ENCODE measurements at places on chromosomes 7 and 10. TPM values are rescaled to one million over a fixed set of nuclear protein-coding genes. Genes with fewer than 3 reads are reported as not detected.

GRCh38 chr7:20141666-20142065, 75.5 kb downstream of the MACC1 start:
- no peak for DNase-seq

DNA sequence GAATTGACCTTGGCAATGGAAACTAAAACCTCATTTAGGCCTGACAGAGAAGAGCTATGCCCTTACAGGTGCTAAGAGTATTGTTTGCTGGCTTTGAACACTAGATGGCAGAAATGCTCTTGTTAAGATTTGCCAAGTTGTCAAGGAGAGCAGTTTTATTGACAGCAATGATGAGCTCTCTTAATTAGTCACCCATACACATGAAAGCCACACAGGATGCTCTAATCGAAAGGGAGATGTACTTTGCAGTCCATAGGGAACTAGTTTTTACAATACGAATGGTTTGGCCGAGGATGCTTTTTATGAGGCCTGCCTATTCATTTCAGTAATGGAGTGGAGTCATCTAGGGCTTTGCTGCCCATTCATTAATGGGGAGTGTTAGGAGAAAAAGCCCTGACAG, 45.4 kb upstream of the MBL2 start:
- peak; percentile 13 for DNase-seq

GRCh38 chr7:128402356-128402755, 7.4 kb downstream of the IMPDH1 start:
- no peak for DNase-seq

DNA sequence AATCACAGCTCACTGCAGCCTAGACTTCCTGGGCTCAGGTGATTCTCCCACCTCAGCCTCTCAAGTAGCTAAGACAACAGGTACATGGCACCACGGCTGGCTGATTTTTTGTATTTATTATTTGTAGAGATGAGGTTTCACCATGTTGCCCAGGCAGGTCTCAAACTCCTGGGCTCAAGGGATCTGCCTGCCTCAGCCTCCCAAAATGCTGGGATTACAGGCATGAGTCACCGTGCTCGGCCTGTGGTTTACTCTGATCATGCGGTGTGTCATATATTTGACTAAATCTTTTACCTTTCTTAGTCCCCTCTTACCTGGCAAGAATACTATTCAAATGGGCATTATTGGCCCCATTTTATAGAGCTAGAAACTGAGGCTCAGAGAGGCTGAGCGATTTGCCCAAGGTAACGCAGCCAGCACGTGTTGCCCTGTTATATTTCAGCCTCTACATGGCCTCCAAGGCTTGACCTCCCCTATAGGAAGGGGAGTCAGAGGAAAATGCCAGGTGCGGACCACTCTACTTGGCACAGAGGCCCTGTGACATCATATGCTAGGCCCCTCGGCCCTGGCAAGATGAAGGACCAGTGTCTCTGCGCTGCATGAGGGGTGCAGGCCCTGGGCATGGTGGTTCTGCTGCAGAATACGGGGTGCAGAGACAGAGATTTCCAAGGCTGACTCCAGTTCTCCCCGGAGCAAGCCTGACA, 8.2 kb downstream of the ZCCHC24 start:
- DNase-seq: no peak

- DNase-seq: no peak
Observed at GRCh38 chr7:109003742-109004141, 434.1 kb downstream of the DNAJB9 start.

- no peak for DNase-seq
Observed at GRCh38 chr10:31731711-31732110, 196.9 kb downstream of the ARHGAP12 start.

DNA sequence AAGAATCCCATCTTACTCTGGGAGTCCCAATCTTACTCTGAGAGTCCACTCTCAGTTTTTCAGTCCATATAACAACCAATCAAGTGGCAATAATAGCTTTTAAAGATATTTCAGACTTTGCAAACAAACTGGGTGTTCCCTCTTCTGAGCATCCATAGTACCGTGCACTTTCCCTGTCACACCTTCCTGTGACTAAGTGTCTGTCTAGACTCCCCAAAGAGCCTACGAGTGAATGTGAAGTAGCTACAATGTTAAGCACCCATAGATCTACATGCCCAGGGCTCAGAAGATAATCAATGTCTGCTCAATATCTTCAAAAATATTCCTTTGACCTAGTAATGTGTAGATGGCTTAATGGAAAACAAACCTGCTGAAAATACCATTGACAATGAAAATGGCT, 95.6 kb upstream of the ASAH2 start:
- no peak for DNase-seq

DNA sequence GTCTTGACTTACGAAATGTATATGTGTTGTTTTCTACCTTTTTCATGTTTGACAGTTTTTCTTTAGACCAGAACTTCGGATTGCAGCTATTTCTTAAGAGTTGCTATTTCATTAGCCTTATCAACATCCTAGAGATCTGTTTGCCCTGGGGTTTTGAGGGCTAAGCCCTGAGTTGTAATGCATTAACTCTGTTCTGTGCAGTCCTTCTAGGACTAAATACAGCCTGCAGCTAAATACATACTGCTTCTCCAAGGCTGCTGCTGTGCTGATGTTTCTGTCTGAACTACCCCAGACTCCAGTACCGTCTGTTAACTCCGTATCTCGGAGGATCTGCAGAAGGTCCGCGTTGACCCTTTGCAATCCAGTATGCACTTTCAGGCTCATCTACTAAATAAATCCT, 26.5 kb downstream of the KIAA1217 start:
- no peak for DNase-seq

- no peak for DNase-seq
Observed at GRCh38 chr10:13321576-13321975, 21.7 kb upstream of the PHYH start.

GRCh38 chr10:28807760-28808613, 130.7 kb downstream of the BAMBI start:
- no peak for DNase-seq

GRCh38 chr7:78863281-78863680, 590.2 kb downstream of the MAGI2 start:
- no peak for DNase-seq

DNA sequence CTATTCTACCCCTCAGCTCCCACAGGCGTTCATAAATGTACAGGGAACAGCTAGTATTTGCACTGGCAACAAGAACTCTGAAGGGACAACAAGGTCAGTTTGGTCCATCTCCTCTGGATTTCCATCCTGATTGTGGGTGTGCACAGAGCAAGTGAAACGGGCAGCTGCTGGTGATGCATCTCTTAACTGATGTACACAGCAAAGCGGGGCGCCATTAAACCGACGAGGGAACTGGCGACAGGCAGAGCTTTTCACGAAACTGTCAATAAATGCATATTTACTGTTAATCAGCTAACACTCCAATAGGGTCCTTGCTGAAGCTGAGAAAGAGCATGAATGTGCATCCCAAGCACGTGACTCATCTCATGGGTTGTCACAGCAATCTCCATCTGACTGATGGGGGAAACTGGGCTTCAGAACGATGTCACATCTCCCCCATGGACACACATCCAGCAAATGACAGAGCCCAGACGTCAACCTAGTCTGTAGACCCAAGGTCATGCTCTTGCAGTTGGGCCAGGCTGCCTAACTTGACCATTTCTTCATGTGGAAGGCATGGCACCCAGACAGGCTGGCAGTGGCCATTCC, 54.2 kb downstream of the FAM53B start:
- DNase-seq: no peak

GRCh38 chr10:27490807-27491206, 13.3 kb upstream of the RAB18 start:
- no peak for DNase-seq

- no peak for DNase-seq
Observed at GRCh38 chr10:45151467-45152214, 150.9 kb downstream of the ZNF22 start.

GRCh38 chr10:4555920-4556319, 270.1 kb upstream of the AKR1E2 start:
- DNase-seq: no peak

GRCh38 chr10:58150290-58150689, 117.4 kb downstream of the IPMK start:
- DNase-seq: no peak

DNA sequence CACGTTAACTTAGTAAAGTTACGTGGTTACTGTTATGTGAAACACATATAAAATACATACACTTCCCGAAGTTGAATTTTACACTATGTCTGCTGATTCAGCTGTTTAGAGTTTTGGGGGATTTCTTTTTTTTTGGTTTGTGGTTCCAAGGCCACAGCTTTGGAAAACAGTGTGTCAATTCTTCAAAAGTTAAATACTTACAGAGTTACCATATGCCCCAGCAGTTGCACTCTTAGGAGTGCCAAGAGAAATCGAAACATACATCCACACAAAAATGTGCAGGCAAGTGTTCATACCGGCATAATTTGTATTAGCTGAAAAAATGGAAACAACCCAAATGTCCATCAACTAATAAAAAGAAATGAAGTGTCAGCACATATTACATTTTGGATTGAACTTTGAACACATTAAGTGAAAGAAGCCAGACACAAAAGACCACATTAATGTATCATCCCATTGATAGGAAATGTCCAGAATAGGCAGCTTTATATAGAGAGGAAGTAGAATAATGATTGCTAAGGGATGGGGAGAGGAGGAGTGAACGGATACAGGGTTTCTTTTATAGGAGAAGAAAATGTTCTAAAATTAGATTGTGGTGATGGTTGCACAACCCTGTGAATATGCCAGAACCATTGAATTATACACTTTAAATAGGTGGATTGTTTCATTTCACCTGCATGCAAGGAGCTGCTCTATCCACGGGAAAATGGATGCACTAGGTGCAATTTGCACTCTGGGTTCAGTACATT, 17.6 kb downstream of the APBB1IP start:
- DNase-seq: no peak

DNA sequence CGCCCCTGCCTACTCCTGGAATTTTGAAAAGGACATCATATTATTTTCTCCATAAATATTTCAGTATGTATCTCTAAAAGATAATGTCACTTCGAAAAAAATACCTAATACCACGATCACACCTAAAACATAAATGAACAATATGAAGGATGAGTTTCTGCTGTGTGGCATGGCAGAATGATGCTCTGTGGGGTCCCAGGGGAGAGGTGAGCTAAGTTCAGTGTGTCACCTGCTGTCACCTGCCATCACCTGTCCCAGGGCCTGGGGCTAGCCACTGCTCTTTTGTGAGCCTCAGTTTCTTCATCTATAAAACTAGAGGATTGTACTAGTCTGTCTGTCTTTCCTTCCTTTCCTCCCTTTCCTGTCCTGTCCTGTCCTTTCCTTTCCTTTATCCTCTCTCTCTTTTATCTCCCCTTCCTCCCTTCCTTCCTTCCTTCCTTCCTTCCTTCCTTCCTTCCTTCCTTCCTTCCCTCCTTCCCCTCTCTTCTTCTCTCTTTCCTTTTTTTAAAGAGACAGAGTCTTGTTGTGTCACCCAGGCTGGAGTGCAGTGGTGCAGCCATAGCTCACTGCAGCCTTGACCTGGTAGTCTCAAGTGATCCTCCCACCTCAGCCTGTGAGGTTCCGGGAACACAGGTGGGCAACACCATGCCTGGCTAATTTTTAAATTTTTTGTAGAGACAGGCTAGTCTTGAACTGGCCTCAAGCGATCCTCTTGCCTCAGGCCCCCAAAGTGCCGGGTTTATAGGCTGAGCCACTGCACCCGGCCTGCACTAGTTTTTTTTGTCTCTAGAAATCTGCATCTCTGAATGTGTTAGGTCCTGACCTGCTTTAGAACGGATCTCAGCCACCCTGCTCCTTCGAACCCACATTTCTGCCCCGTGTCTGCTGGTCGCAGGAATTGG, 43.1 kb downstream of the CUX1 start:
- DNase-seq: no peak

- no peak for DNase-seq
Observed at GRCh38 chr7:44195889-44196288, 4.9 kb upstream of the YKT6 start.

GRCh38 chr7:139588632-139589031, 65.1 kb downstream of the CLEC2L start:
- DNase-seq: no peak

GRCh38 chr7:617614-618538, 98.2 kb upstream of the PDGFA start:
- peak; percentile 73 for DNase-seq

- DNase-seq: no peak
Observed at GRCh38 chr10:133129859-133130495, 30.0 kb upstream of the KNDC1 start.

- DNase-seq: peak; percentile 58
Observed at GRCh38 chr7:117873310-117874190, at the start of gene CTTNBP2. CTTNBP2 (minus strand) TSS chr7:117873441; CDS start chr7:117873415, 26 bp downstream.

SLC39A12 gene
- 0.14 TPM for total RNA-seq

ADRB1 gene
- total RNA-seq: 2.8 TPM

CDC14C gene
- not detected for total RNA-seq

PNLIPRP3 gene
- total RNA-seq: not detected

CCDC201 gene
- total RNA-seq: not detected

PARP12 gene
- total RNA-seq: 77.0 TPM

SLC26A3 gene
- total RNA-seq: 2,946 TPM

HECTD2 gene
- total RNA-seq: 5.5 TPM

PGAM2 gene
- total RNA-seq: 0.96 TPM

ASAH2 gene
- 2.1 TPM for total RNA-seq

NANOS1 gene
- total RNA-seq: 0.12 TPM

All from mucosa of descending colon (tissue), 3 donors.